Psoas muscle (tissue), 8 donors: ENCODE measurements at places on chromosomes 7 and 10. TPM values are rescaled to one million over a fixed set of nuclear protein-coding genes. Genes with fewer than 3 reads are reported as not detected.

GRCh38 chr7:27723085-27723484, 16.9 kb upstream of the TAX1BP1 start:
- no peak for DNase-seq

DNA sequence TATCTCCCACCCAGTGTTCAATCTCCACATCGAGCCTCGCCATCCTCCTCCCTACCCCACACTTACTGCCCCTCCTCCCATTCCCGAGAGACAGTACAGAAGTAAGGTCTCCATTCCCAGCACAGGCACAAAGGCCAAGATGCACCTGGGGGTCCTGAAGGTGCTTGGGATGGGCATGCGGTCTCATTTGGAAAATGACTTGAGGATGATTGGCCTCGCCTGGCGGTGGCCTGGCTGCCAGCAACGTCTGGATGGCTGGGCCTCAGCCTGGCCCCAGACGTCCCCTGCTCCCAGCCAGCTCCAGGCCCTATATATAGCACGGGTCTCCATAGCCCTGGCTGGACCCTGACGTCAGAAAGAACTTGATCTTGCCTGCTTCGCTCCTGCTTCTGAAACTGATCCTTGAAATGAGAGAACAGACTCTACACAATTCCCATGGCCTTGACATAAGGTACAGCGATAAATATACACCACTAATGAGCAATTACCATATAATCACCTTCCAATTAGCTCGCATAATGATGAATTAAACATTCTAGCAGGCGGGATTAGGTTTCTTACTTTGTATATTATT, 11.8 kb downstream of the EMX2 start:
- no peak for DNase-seq

DNA sequence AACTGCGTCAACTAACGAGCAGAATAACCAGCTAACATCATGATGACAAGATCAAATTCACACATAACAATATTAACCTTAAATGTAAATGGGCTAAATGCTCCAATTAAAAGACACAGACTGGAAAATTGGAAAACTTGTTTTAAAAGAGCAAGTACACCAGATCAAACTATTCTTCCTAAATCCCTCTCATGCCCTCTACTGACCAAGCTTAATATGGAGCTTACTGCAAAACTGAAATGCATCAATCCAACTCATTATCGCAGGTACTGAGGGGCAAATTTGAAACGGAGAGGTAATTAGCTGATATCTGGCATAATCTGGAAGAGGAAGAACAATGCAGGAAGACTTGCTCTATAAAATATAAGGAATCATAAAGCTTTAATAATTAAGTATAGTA, 1223.8 kb downstream of the NXPH1 start:
- no peak for DNase-seq

GRCh38 chr7:43437001-43437400, 145.9 kb upstream of the STK17A start:
- no peak for DNase-seq

GRCh38 chr7:50488379-50488778, 38.2 kb upstream of the FIGNL1 start:
- no peak for DNase-seq

DNA sequence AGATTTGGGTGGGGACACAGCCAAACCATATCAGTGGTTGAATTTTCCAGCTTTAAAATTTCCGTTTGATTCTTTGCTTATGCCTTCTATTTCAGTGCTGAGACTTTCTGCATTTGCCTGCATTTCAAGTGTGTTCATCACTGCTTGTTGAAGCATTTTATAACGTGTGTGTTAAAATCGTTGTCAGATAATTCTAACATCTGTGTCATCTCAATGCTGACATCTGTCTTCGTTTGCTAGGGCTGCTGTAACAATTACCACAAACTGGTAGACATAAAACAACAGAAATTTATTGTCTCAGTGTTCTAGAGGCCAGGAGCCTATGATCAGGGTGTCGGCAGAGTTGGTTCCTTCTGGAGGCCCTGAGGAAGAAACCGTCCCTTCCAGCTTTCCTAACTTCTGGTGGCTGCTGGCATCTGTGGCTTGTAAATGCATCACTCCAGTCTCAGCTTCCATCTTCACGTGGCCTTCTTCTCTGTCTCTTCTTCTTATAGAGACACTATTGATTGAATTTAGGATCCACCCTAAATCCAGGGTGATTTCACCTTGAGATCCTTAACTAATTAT, 71.1 kb upstream of the SDK1 start:
- no peak for DNase-seq

GRCh38 chr10:120794390-120794789, 56.8 kb upstream of the WDR11 start:
- DNase-seq = no peak

- no peak for DNase-seq
Measured at GRCh38 chr10:6135039-6135438, 46.2 kb downstream of the RBM17 start.

- DNase-seq = no peak
Measured at GRCh38 chr10:27717224-27717623, 28.4 kb downstream of the MKX start.

- DNase-seq = no peak
Measured at GRCh38 chr7:39184391-39184790, 206.7 kb downstream of the POU6F2 start.

- DNase-seq = no peak
Measured at GRCh38 chr10:110456046-110456445, 41.7 kb upstream of the DUSP5 start.

DNA sequence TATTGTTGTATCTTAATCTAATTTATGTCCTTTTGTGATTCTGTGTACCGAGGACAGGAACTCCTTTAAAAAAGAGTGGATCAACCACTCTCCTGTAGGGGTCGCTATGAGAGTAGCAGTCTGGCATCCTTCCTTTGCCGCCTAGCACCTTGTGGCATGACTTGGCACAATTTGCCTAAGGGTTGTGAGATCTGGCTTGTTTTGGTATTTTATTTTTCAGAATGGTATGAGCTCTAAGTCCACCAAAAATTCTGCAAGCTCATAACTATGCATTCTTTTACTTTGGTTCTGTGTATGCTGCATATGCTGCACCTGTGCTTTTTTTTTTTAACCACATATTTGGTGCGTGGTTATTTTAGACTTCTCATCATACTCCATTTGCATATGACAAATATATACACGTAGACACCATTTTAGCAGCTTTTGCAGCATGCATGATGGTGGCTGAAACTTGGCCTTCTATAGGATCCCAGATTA, 112.8 kb downstream of the CDK14 start:
- DNase-seq = no peak

The CYP17A1 gene
- total RNA-seq = 0.17 TPM

The TAS2R41 gene
- total RNA-seq = not detected
